A549 treated with RU486 at 1 μM for 4 hours (cell line): ENCODE measurements at places on chromosomes 6 and 20. TPM values are rescaled to one million over a fixed set of nuclear protein-coding genes. Genes with fewer than 3 reads are reported as not detected.

The MROH8 gene
- total RNA-seq, result 0.81 to 2.2 TPM (median 1.0 TPM) in 5 replicates

The PRSS35 gene
- 0.08 to 0.09 TPM in 2 of 5 replicates, not detected in the others for total RNA-seq

The C6orf163 gene
- total RNA-seq, result 0.22 to 0.36 TPM in 2 of 5 replicates, not detected in the others

The SIRPD gene
- total RNA-seq, result not detected in 5 replicates

The HUS1B gene
- 0.20 to 0.43 TPM (median 0.24 TPM) in 4 of 5 replicates, not detected in the other for total RNA-seq

The SLC24A3 gene
- total RNA-seq, result 0.03 TPM in 2 of 5 replicates, not detected in the others

The BPIFA1 gene
- total RNA-seq, result not detected in 5 replicates

The TTK gene
- total RNA-seq, result 7.7 to 23.1 TPM (median 20.0 TPM) in 5 replicates

The DNAH8 gene
- total RNA-seq, result not detected in 5 replicates

The IL17A gene
- total RNA-seq, result not detected in 5 replicates
